ENCODE measurements at places on chromosomes 6 and 20.

DNA sequence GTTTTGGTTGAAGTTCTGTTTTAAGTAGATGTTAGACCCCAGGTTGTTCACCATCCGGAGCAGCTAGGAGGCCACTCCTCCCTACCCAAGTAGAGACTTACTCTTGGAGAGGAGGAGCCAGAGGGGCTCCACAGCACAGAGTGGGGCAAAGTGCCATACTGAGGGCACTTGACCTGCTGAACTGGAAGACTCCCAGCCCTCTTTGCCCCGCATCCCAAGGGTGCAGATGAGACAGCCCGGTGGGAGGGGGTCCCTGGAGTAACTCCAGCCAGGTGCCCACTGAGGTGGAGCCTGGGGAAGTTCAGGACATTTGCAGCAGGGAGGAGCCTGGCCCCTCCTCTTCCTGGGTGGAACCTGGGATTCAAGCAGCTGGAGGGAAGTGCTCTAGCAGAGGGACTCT, 102.1 kb upstream of the GPR6 start:
- DNase-seq: no peak

DNA sequence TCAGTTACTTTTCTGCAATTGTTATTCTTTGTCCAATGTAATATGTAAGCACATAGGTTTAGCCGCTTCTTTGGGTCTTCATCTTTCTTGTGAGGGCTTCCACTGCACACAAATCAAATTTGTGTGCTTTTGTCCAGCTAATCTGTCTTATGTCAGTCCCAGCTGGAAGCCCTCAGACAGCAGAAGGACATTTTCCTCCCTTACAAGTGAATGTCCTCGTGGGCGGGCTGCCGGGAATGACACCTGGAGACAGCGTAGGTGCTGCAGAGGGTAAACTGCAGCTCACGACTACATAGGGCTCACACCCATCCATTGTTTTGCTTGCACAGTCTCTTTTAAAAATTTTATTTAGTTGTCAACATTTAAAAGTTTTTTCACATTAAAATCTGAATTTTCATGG, 24.6 kb upstream of the PPP1R14C start:
- DNase-seq: peak; percentile 23

- no peak for DNase-seq
These were observed 6.0 kb downstream of the LHFPL5 start for GRCh38 chr6:35810971-35811698.

- no peak for DNase-seq
These were observed 18.0 kb downstream of the FOXO3 start for GRCh38 chr6:108578595-108579327.

- DNase-seq: no peak
These were observed 37.9 kb downstream of the PTPRA start for GRCh38 chr20:2911200-2911599.

- DNase-seq: no peak
These were observed 15.9 kb downstream of the AGPAT4 start for GRCh38 chr6:161257793-161258457.

DNA sequence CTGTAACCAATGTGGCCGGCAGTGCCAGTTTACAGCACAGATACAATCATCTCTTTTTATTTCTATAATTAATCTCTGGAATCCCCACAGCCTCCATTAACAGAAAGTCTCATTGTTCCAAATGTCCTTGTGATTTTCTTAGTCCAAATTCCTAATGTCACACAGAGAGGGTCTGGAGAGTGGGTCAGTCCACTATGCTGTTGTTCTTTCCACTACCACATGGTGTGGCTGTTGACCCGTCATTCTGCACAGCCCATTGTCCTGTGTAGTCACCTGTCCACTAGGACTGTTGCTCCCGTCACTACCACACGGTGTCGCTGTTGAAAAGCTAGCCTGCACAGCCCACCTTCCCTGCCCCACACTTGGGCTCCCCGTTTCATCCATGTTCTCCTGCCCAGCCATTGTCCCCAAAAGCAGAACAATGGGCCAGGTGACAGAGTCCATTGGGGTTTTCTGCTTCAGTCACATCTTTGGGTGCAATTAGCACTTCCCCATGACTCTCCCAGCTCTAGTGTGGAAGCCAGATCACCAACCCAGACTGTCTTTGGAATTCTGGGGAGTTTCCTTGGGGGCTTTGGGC, 8.6 kb upstream of the LBP start:
- DNase-seq: peak; percentile 79

DNA sequence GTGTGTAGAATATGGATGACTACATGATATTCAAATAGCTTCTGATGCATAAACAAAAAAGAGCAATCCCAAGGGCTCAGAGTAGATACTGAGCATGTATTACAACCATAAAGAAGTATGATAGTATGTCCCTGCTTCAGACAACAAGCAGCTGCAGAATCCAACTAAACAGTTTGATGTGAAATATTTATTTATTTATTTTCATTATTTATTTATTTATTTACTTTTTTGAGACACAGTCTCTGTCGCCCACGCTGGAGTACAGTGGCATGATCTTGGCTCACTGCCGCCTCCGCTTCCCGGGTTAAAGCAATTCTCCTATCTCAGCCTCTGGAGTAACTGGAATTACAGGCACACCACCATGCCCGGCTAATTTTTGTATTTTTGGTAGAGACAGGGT, 384.3 kb downstream of the KHDRBS2 start:
- DNase-seq: no peak

- DNase-seq: no peak
These were observed 389.2 kb upstream of the CITED2 start for GRCh38 chr6:139763468-139764210.

DNA sequence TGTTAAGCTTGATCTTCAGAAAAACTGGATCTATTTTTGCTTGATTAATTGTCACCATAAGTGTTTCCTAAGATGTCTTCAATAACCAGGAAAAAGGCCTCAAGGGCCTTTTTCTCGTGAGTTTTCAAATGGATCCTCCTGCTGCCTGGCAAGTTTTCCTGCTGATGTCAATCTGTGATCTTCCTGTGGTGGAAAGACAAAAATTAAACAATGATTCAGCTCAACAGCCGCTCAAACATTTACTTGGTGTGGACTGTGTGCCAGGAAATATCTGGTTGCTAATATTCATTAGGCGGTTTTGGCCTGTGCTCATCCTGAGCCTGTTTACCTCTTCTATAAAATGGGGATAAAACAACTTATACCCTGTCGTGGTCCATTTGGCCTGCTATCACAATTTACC, 35.4 kb upstream of the SSTR4 start:
- DNase-seq: peak; percentile 8

- no peak for DNase-seq
These were observed 876.6 kb upstream of the FLRT3 start for GRCh38 chr20:15214051-15214450.

DNA sequence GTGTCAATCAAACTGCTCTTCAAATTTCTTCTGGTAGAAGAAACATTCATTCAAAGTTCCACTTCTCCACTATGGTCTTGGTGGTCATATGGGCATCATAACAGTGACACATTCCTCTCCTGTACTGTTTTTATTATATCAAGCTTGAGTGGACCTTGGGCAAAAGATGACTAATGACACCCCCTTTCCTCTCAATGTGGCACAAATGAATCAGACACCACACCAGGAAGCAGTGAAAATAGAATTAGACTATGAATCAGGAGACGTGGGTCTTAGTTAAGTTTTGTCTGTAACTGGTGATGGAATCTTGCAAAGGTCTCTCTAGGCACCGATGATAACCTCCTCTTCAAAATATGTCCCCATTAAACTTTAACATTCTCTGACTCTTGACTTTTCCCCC, 9.0 kb upstream of the NRSN1 start:
- DNase-seq: no peak

DNA sequence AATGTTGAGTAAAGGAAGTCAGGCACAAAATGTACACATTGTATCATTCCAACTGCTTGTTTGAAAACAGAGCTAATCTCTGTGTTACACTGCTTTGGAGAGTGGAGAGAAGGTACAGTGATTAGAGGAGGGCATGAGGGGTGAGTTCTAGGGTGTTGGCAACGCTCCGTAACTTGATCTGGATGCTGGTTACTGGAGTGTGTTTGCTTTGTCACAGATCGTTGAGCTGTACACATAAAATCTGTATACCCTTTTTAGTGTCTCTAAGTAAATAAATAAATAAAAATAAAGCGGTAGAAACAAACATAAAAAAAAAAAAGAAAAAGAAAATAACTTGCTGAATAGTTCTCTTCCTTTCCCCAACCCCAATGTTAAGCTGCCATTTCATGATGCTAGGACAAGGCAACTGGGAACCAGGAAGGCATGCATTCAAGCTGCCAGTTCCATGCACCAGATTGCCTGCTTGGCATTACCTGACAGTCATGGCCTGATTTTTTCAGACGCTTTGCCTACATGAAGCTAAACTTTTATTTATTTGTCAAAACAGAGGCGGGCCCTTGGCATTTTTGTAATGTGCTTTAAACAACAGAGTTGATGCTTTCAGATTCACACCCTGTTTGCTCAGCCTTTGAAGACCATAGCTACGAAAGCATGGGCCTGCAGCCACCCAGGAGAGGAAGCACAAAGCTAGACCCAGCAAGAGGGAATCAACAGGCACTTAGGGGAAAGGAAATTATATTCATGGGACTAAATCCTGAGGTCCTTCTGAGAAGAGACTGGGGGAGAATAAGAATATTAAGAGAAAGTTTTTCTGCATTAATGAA, 21.2 kb downstream of the TNFRSF21 start:
- no peak for DNase-seq

DNA sequence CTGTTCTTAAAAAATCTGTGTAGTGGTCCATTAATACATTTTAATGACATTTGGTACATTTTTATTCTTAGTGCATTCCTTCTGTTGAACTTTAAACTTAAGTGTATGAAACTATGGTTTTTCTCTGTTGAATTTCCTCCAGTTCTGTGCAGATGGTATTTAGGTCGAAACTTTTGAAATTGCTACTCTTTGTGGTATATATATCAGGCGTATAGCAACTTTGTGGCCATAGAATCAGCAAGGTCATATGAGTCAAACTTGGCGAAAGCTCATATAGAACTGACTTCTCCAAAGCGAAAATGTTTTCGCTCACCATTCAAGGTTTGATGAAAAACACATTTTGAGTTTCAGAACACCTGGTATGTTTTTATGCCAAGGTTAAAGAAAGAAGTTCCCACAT, 93.7 kb downstream of the MAP3K4 start:
- no peak for DNase-seq

- no peak for DNase-seq
These were observed 181.1 kb downstream of the BCKDHB start for GRCh38 chr6:80287607-80288006.

- DNase-seq: no peak
These were observed 6.4 kb downstream of the OLIG3 start for GRCh38 chr6:137487869-137488149.

- no peak for DNase-seq
These were observed 32.1 kb downstream of the TGM3 start for GRCh38 chr20:2327620-2328555.

GRCh38 chr6:43801495-43802181, 31.6 kb downstream of the VEGFA start:
- no peak for DNase-seq

GRCh38 chr20:46339037-46339436, 30.7 kb upstream of the CDH22 start:
- DNase-seq: no peak

GRCh38 chr6:53608396-53608795, 57.2 kb downstream of the KLHL31 start:
- no peak for DNase-seq

- DNase-seq: no peak
These were observed at the start of gene APOBEC2 for GRCh38 chr6:41053041-41053440. APOBEC2 (plus strand) TSS chr6:41053202; CDS start chr6:41053348, 146 bp downstream.
